KG1 (cell line): ENCODE measurements at places on chromosomes 1 and 21.
A peak's percentile ranks its signal among the peaks of the same experiment; 100 is the strongest.

DNA sequence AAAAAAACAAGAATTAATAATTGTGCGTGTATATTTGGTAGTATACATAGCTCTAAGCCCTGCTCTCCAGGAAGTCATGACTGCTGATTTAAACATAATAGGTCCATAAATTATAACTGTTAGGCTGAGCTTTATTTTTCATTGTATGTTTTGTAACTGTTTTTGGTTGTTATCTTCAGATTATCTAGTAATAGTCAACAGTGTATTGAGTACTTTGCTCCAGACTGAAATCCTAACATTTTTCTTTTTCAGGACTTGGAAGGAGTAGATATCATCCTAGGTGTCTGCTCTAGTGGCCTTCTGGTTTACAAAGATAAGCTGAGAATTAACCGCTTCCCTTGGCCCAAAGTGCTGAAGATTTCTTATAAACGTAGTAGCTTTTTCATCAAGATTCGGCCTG lies 90.9 kb downstream of the TMEM200B start:
- no peak for DNase-seq

- no peak for DNase-seq
These were observed 67.8 kb upstream of the FGGY start for GRCh38 chr1:59229138-59229537.

DNA sequence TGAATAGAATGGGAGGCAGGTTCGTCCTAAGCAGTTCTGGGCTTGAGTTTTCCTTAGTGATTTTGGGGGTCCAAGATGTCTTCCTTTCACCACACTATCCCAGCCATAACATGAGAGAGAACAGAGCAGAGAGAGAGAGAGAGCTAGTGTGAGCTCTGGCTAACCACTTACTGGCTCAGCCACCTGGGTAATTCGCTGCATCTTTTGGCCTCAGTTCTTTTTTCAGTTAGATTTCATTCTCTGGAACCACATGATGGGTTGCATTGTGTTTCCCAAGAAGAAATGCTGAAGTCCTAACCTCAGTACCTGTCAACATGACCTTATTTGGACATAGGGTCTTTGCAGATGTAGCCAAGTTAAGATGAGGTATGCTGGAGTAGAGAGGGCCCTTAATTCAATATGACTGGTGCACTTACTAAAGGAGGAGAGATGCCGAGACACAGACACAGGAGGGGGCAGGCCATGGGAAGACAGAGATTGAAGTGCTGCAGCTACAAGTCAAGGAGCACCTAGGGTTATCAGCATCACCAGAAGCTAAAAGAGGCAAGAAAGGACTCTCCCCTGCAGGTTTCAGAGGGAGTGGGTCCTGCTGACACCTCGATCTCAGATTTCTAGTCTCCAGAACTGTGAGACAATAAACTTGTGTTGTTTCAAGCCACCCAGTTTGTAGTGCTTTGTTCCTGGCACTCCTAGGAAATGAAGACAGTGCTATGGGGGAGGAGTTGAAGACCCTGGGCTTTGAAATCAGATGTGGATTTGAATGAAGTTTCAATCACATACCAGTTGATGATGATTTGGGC lies 26.2 kb upstream of the TARBP1 start:
- DNase-seq, result no peak

GRCh38 chr1:218665221-218665620 lies 320.1 kb downstream of the TGFB2 start:
- DNase-seq, result no peak

DNA sequence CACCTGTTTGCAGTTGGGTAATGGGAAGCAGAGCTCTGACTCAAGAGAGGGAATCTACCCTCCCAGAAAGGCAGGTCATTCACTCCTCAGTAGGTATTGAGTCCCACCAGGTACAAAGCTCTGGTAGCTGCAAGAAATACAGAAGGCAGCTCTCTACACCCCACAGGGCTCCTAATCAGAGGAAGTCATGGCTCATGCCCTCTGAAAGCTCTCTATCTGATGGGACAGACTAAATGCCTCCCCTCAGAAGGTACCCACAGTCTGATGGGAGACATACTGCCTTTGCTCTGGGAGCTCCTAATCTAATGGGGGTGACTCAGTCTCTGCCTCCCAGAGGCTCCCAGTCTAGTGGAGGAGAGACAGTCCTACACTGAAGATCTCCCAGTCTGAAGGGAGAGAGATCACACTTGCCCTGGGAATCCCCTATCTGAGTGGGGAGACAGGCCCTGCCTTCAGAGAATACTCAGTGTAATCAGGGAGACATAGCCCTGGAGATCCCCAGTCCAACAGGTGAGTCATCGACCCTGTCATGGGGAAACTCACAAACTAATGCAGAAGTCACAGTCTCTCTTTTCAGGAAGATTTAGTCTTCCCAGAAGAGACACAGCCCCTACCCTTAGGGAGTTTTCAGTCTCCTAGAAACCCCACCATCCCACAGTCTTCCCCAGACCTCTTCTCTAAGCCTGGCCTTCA lies 23.7 kb downstream of the CAMK1G start:
- no peak for DNase-seq

DNA sequence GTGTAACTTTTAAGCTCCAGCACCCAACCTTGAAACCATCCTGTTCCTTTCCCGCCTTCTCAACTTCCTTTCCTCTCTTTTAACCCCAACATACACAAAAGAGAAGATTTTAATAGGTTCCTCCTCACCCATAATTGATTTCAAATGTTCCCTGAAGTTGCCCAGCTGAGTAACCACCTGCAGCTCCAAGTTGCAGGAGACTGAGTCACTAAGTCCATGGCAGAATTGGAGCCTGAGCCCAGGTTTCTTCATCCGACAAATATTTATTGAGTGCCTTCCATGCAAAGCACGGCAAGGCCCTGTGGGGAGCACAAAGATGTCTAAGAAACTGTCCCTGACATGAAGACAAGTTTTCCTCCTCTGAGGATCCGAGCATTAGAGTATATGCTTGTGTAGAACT lies 97.7 kb downstream of the PAPPA2 start:
- no peak for DNase-seq

GRCh38 chr1:60367532-60367931 lies 294.0 kb upstream of the C1orf87 start:
- DNase-seq, result no peak

- no peak for DNase-seq
These were observed 3.3 kb downstream of the PFDN2 start for GRCh38 chr1:161114556-161114955.

DNA sequence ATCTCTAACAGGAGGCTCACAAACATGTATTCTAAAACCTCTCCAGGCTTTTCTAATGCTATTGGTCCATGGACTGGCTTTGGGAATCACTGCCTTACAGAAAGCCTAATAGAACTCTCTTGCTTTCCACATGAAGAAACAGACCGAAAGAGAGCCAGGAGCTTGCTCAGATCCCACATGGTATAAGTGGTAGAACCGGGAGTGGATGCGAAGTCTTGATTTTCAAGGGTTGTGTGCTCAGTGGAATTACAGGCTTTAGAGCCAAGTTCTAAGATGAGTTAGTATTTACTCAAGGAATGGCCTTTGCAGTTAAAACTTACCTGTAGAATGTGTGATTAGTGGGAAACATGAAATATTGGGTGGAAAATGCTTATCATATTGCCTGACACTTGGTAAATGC lies 54.3 kb upstream of the HSD17B7 start:
- DNase-seq, result no peak

GRCh38 chr1:164720440-164721227 lies 161.7 kb downstream of the PBX1 start:
- DNase-seq, result peak; percentile 46

GRCh38 chr1:242412921-242413320 lies 111.6 kb downstream of the PLD5 start:
- no peak for DNase-seq

DNA sequence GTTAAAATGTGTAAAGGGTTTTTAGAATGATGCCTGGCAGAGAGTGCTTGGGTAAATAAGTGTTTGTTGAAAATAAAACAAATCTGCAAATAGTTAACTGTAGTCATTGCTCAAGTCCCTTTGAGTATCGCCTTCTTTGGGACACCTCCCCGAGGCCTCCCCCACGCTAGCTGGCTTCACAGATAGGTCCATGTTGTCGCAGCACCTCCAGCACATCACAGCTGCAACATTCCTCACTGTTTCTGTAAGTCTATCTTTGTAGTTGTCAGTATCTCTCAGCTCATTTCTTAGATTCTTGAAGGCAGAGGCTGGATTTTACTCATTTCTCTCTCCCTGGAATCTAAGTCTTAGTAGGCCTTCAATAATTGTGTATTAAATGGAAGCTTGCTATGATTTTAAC lies 1.6 kb upstream of the STUM start:
- no peak for DNase-seq

DNA sequence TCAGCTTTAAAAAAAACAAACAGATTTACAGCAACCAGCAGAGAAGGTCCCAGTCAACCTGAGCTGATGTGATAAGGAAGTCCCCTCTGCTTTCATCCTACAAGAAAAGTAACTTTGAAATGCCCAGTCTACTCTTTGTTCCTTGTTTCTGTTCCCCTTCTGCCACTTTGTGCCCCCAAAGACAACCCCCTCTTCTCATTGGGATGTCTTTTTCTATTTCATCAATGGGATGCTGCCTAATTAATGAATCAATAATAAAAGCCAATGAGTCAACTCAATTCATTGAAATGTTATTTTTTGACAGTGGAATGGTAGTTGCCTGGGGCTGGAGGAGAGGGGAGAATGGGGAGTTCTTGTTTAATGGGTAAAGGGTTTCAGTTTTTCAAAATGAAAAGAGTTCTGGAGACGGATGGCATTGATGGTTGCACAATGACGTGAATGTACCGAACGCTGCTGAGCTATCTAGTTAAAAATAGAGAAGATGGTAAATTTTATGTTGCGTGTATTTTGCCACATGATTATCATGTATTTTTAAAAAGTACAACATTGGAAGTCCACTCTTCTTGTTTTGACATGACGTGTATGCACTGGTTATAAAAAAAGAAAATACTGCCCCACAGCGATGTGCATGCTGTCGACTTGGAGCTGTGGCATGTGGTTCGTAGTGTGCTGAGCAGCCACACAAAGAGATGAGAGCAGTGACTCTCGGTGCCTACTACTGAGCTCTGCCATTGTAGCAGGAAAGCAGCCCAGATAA lies 22.4 kb upstream of the PADI2 start:
- DNase-seq, result no peak

- peak; percentile 60 for DNase-seq
These were observed 46.6 kb downstream of the VPS26C start for GRCh38 chr21:37220433-37220980.

DNA sequence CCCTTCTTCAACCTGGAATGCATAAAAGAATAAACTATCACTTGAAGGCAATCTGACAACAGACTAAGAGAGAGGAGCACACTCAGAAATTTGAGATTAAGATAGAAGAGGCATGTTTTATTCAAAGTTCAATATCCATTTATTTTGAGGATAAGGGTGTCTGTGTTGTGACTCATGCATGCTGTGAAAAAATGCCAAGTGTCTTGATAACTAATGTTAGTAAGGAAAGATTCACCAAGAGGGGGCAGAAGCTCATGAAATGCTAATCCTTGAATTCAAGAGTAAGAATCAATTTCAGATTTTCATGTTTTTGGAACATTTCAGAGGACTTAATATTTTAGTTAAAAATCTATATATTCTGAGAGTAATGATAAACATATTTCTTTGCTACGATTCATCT lies 94.0 kb downstream of the IFI44 start:
- DNase-seq, result no peak

DNA sequence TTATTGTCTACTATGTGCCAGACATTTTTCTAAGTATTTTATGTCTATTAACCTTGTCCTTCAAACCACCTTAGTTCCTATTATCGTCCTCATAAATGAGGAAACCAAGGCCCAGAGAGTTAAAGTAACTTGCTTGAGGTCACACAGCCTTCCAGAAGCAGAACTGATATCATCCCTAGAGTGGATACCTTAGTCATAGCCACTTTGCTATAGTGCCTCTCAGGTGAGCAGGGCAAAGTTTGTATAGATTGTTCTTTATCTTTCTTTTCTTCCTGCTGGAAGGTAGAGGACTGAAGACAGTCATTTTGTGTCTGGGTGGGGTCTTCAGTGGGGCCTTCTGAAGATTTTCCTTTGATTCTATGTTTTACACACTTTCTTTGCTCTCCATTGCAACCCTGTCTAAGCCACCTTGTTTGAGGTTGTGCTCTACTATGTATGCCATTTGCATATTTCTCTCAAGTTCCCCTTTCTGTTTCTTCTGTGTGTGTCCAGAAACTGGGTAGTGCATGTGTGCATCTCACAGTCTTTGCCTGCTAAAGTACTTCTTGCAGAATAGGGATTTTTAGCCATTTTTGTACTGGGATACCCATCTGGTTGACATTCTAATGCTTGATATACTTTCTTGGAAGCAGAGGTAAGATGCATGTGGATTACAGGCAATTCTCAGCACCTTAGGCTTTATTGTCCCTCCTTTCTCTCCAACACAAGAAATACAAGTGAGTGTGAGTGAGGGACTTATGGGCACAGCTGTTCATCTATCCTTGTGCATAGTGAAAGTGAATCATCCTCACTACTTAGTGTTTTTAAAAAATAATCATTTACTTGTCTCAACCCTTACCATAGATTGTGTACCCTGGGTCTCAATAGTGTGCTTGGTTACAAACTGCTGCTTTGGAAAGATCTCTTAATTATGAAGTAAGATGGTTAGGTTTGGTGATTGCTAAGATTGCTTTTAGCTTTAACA lies 207.6 kb upstream of the HMCN1 start:
- no peak for DNase-seq

DNA sequence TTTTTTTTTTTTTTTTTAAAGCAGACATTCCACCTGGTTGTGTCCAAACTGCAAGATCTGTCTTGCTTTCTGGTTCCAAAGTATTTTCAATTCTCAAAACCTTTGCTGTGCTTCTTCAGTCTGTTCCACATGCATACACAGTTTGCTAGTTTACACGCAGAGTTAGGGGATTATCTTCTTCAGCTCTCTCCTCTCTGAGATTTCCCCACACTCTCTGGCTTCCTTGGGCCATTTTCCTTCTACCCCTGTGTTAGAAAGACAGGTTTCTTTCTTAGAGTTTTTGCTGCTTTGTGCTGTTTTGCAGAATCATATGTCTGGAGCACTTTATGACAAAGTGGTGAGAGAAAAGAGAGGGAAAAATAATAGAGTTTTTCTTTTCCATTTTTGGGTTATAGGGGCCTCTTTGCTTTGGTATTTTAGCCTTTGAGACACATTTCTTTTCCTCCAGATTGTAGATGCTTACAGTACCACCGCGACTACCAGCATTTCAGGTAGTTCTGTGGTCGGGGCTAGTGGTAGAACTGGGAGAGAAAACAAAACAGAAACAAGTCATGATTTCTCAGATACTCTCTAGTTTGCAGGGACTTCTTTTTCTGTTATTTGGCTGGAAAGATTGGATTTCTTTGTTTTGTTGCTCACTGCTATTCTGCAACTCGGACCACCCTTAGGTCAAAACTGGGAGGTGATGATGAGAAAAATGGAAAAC lies 66.3 kb downstream of the RABGAP1L start:
- DNase-seq, result no peak

DNA sequence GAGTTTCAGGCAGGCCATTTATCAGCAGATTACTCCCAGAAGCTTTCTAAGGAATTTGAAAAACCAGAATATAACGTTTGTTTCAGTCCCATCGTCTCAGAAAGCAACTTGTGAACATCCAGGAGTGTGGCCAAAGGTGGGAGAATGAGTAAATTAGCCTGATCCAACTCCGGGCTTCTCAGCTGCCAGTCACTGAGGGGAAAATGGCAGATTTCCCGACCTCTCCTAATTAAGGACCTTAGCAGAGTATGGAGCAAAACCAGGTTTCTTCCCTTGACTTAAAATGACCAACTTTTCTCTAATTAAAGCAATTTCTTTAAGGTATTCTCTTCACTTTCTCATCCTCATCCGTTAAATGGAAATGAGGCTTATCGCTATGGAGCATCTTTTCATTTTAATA lies 1.0 kb downstream of the CORT start:
- DNase-seq, result no peak

GRCh38 chr1:195733826-195734225 lies 874.4 kb downstream of the KCNT2 start:
- no peak for DNase-seq
